Ovary (tissue), 10 donors: ENCODE measurements at places on chromosomes 3 and 15. TPM values are rescaled to one million over a fixed set of nuclear protein-coding genes. Genes with fewer than 3 reads are reported as not detected.

The SCAANT1 gene
- total RNA-seq, result not detected

The UBE2E1 gene
- total RNA-seq, result 78.2 TPM

The TMEM40 gene
- total RNA-seq, result 0.80 TPM

The THSD4 gene
- total RNA-seq, result 3.2 TPM

The ELL3 gene
- 6.6 TPM for total RNA-seq

The EXD1 gene
- not detected for total RNA-seq

The FYCO1 gene
- total RNA-seq, result 81.0 TPM

The ATP13A5 gene
- not detected for total RNA-seq

The LINGO1 gene
- 1.3 TPM for total RNA-seq

The CAMKV gene
- total RNA-seq, result not detected

The ARID3B gene
- 3.0 TPM for total RNA-seq

The CSTA gene
- 6.2 TPM for total RNA-seq

The GRIP2 gene
- 6.8 TPM for total RNA-seq

The KLHL40 gene
- total RNA-seq, result not detected

The BSN gene
- total RNA-seq, result 0.57 TPM

The MAPKBP1 gene
- 46.4 TPM for total RNA-seq

The MCTP2 gene
- total RNA-seq, result 5.7 TPM
